ENCODE measurements at places on chromosomes 16 and 17.

- no peak for DNase-seq
Measured at GRCh38 chr17:10888858-10889257, 51.0 kb upstream of the PIRT start.

GRCh38 chr17:81607431-81607830 lies 29.5 kb downstream of the NPLOC4 start:
- no peak for DNase-seq

DNA sequence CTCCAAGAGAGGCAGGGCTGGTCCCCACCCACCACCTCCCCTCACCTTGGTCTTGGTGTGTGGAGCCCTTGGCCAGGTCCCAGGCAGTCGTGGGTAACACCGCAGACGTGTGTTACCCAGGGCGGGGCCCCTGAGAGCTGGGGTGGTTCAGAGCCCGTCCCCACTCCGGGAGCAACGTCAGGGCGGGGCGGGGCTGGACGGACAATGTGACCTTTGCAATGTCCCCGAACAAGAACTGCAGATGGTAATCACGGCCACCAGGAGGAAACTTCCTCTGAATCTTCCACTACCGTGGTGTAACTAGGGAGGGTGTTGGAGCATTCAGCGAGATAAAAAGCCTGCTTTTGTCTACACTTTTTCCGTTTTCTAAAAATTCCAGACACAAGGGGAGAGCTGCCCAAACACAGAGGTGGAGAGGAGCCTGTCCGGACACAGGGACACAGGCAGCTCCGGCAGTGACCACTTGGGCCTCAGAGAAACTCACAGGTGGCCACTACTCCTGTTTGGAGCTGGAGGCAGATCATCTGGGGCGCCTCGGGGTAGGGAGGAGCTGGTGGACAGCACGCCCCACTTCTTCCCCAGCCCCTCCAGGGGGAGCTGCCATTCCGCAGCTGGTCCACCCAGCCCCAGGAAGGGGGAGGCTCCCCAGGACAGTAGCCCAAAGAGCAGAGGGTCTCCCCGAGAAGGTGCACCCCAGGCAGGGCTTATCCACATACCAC lies 14.2 kb upstream of the SLC38A10 start:
- peak; percentile 93 for DNase-seq

DNA sequence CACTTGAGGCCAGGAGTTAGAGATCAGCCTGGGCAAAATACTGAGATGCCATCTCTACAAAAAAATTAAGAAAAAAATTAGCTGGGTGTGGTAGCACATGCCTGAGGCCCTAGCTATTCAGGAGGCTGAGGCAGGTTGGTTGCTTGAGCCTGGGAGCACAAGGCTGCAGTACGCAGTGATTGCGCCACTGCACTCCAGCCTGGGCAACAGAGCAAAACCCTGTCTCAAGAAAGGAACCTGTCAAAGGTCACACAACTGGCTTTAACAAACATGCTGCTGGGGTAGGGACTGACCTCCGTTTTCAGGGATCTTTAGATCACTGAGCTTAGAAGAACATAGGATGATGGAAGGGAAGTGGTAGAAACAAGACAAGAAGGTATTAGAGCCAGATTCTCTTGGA lies 95.0 kb downstream of the IRX3 start:
- no peak for DNase-seq

DNA sequence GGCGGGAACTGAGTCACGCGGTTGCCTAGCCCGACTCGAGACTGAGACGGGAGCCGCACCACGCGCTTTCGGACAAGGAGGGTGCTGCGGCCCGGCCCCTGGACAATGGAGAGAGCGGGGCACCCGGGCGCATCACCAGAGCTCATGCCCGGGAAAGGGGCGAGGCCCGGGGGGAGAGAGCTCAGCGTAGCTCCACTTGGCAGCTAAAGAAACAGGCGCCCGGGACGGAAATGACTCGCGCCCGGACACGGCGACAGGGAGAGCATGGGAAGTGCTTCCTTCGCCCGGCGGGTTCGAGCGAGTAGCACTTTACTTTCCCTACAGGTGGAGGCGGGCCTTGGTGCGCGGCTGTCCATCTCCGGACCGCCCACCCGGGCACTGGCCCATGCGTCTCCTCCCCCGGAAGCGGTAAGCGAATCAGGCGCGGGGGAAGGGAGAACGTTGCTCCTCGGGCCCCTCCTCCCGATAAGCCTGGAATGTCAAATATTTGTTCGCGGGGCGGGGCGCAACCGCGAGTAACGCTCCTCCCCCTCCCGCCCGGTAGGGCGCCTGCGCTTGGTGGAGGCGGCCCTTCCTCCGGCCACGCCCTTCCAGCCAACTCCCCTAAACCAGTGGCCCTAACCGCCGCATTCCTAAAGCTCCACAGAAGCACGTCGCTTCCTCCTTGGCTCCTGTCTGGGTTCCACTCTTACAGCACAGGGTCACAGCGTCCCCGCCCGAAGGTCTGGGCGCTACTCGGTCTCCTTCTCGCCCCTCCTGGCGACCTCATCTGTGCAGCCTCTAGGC lies 1.5 kb upstream of the ESRP2 start:
- peak; percentile 98 for DNase-seq

DNA sequence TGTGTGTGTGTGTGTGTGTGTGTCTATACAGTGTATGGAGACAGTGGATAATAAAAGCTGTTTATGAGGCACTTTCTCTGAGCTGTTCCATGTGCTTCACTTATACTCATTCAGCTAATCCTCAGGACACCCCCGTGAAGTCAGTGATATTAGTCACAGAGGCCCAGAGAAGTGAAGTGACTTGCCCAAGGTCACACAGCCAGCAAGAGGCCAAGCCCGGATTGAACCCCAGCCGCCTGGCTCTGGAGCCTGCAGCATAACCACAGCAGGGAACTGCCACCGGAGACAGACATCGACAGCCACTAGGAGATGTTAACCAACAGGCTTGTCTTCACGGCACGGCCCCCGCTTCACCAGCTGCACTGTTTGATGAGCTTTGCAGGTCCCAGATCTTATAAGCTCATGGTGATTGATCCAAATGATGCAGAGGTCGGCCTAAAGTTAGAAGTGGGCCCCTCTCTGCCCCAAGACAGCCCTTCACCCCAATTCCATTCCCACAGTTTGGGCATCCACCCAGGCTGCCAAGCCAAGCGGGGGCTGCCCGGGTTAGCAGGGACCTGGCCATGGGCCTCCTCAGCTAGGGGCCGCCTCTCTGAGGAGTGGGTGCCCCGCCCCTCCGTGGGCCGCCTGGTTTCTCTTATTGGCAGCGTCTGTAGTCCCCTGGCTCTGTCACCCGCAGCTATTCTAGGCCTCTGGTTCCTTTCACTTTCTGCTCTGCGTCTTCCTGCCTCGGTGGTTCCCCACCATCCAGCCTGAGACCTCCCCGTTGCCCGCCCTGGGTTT lies 30.9 kb downstream of the SOCS1 start:
- no peak for DNase-seq

DNA sequence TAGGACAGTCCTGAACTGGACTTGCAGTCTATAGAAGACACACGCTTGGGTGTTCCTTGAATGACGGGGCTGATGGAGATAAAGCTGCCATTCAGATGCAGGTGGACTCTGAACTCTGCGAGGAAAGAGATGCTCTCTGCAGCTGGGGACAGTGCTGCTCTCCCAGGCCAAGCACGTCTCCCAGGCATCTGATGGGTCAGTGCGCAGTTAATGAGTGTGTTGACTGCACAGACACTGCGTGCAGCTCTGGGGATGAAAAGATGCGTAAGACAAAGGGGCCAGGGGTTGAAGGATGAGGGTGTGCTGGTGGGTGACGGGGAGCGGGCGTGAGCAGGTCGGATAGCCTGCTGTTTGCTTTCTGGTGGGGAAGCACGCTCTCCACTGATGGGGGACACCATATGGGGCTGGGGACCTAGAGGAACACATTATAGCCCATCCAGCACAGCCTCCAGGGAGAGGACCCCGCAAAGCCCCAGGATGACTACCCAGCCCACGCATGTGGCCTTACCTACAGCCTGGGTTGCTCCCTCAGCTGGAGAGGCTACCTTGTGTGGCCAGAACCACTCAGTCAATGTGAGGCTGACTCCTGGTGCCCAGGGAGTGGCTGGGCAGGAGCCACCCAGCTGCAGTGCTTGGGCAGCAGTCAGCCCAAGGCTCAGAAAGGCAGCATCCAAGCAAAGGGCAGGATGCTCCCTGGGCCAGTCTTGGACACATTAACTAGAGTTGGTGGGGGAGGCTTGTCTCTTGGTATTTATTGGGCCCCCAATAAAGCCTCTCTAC lies 246.3 kb downstream of the RBFOX3 start:
- DNase-seq, result no peak

GRCh38 chr17:6245301-6246177 lies 175.4 kb downstream of the WSCD1 start:
- DNase-seq, result no peak

DNA sequence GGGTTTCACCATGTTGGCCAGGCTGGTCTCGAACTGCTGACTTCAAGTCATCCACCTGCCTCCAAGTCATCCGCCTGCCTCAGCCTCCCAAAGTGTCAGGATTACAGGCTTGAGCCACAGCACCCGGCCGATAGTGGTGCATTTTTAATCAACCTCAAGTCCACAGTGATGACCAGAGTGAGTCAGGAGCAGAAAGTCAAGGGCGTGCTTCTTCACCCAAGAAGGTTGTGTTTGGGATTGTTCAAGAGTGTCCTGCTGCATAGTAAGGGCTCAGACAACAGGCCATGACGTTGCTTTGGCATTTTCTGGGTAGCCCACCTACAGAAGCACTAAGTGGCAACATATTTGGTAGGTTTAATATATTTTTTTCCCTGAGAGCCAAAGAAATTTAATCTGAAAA lies 108.3 kb upstream of the FAM20A start:
- DNase-seq, result no peak

GRCh38 chr17:66567234-66568170 lies 265.1 kb downstream of the PRKCA start:
- peak; percentile 96 for DNase-seq

- no peak for DNase-seq
Measured at GRCh38 chr16:8243981-8244380, 346.3 kb downstream of the TMEM114 start.

DNA sequence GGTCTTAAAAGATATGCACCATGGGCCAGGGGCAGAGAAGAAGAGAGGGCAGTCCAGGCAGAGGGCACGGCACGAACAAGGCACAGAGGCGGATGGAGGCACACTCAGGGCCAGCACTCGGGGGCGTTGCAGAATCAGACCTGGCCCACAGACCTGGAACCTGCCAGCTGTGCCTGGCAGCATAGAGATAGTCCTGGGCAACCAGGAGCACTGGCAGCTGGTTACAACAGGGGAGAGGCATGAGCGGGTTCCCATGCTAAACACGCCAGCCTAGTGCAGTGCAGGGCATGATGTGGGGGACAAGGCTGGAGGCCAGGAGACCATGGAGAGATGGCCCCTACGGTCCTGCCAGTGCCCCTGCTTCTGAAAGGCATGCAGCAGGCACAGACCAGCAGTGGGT lies 56.9 kb upstream of the RBFOX3 start:
- no peak for DNase-seq

DNA sequence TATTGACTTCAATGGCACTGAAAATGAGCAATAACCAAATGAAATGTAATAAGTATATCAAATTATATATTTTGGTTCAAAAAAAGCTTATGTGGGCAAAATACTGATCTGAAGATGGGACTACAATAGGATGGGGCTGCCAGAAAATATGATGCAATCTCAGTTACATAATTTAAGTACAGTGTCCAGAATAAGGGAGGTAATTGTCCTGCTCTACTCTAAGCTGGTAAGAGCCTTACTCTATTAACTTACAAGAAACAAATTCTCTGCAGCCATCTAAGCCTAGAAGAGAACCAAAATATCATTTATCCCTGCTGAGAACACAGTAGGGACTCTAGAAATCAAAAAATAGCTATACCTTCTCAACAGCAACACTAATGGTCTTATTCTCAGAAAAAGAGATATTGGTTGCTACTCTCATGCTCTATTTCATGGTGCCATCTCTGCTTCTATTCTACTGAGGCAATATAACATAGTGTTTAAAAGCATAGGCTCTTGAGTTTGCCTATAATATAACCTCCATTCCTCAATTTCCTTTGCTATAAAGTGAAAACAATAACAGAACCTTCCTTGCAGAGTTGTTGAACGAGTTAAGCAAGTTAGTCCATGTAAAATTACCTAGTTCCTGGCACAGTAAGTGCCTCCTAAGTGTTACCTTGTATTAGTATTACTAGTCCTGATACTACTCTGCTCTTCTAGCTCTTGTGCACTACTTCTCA lies 19.9 kb downstream of the NQO1 start:
- DNase-seq, result peak; percentile 50

GRCh38 chr17:80025140-80025539 lies 10.5 kb downstream of the TBC1D16 start:
- DNase-seq, result no peak

DNA sequence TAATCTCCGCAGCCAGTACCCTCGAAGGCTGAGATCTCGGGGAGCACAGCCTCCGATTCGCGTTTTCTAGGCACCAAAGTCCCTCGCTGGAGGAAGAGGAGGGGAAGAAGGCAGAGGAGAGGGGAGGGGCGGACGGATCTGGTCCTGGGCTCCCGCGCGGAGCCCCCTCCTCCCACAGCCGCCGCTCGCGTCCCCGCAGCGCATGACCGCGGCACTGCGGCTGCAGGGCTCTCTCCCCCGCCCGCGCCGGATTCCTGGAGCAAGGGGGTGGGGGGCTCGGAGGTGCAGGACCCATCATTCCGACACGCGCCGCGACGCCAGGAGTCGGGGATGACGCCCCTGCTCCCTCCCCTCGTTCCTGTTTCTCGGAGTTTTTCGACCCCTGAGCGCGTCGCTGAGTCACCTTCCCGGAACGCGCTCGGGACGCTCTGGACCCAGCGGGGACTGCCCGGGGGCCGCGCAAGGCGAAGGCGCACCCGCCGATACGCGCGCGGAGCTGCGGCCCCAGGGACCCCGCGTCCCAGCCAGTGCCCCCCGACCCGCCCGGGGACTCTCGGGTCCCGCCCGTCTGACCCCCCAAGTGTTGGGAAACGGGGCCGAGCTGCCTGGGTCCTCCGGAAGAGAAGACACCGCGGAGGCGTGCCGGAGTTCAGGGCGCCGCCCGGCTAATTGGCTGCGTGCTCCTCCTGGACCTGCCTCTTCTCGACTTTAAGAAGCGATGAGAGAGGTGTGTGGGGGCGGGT lies 1.4 kb upstream of the SPHK1 start:
- peak; percentile 32 for DNase-seq

GRCh38 chr17:14297161-14297851 lies 3.6 kb upstream of the HS3ST3B1 start:
- DNase-seq, result no peak

- DNase-seq, result peak; percentile 45
Measured at GRCh38 chr17:11144358-11145233, 96.4 kb upstream of the SHISA6 start.

DNA sequence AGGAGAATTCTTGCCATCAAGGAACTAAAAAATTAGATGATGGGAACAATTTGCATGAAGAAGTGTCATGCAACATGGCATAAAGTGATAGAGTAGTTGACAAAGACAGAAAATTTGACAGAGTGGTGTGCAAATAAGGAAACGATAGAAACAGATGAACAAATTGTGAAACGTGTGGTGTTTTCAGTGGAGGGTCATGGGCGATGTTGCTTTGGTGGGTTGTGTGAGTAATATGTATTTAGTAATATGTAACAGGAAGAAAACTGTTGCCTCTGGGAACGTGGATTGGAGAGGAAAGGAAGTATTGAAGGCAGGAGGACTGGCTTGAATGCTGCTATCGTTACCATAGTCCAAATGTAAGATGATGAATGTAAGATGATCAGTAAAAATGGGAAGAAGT lies 3.6 kb downstream of the COX10 start:
- no peak for DNase-seq

- peak; percentile 64 for DNase-seq
Measured at GRCh38 chr17:63881935-63882601, at the start of gene GH2. Gene GH2 (minus strand): TSS chr17:63881944. CDS start chr17:63881801, 143 bp downstream.

- DNase-seq, result no peak
Measured at GRCh38 chr16:49277386-49277742, 4.3 kb downstream of the CBLN1 start.
